ENCODE measurements at places on chromosomes 7 and 10. TPM values are rescaled to one million over a fixed set of nuclear protein-coding genes. Genes with fewer than 3 reads are reported as not detected.

GRCh38 chr7:55078465-55079372, 59.9 kb downstream of the EGFR start:
- no peak for DNase-seq

DNA sequence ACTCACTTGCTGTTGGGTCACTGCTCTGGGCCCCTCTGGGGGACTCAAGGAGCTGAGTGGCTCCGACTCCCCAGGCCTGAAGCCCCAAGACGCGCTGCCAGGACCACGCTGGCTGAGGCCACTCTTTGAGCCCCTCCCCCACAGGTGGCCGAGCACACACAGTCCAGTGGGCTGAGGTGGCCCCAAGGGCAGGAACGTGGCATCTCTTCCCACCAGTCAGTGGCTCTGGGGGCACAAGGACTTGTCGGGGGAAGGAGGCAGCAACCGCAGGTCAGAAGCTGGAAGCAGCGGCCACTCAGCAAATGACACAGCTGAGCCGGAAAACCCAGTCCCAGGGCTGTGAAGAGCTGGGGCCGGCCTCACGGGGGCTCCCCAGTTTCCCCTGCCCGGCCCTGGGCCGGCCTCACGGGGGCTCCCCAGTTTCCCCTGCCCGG, 24.1 kb downstream of the GRIFIN start:
- peak; percentile 64 for DNase-seq

DNA sequence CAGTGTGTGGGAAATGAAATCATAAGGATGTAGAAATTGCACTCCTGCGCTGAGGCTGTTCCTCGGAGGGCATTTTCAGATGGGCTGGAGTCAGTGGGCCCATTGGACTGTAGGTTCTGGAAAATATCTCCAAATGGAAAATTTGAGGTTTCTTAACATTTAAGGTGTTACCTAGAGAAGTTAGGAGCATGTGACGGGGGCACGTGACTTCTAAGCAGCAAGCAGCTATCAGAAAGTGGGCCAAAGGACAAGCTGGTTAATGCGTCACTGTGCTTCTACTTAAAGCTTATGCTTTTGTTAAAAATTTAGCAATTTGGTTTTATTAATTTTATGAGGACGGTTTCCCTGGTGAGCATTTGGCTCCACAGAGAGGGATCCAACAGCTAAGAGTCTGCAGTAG, 298.7 kb downstream of the DPP6 start:
- DNase-seq = no peak

The FXYD4 gene
- total RNA-seq = not detected

The ITPRIP gene
- total RNA-seq = 10.8 TPM

The TRPV5 gene
- under 0.01 TPM for total RNA-seq

DNA sequence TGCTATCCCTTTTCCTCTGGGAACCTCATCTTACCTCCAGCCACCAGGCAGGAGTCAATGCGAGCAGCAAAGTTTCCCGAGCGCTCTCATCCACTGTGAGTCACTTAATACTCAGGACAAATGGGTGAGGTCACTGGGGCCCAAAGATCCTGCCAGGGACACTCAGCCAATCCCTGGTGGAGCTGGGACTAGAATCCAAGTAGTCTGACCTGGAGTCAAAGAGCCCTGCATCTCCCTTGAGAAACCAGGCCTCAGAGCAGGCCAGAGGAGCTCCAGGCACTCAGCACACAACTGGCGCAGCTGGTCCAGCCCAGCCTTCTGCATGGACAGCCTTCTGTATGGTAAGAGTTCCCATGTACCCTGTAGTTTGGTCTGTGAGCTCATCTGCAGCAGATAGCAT, 142.3 kb downstream of the MAPK8 start:
- no peak for DNase-seq
